8988T (cell line): ENCODE measurements at places on chromosomes 4 and X.

DNA sequence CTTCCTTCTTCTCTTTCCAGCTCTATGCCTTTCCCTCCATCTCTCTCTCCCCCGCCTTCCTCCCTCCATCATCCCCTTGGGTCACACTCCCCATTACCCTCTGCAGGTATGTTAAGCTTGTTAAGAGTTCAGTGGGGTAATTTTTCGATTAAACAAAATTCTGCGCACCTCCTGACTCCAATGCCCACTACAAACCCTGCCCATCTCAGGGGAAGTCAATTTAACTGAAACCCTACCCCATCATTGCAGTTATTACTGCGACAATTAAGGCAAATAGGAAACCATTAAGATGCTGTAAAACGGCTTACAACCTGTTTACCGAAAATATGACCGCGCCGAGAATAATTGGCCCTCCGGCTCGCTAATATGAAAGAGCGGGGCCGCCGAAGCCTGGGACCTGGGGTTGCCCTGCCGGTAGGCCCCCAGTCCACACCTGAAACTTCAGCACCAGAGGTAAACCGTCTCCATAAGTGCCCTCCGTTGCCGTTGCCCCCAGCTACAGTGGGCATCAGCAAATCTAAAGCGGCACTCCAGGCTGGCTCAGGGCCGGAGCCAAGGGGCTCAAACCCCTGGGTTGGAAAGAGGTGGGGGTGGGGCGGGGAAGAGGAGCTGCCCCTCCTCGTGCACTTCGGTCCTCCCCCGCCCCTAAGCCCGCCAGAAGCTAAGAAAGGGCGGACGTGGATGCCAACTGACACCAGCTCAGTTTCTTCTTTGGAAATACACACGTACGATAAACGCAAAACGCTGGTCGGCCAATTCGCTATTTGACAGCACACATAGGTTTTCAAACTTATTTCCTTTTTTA is 4.8 kb downstream of the ARX start:
- DNase-seq: no peak

DNA sequence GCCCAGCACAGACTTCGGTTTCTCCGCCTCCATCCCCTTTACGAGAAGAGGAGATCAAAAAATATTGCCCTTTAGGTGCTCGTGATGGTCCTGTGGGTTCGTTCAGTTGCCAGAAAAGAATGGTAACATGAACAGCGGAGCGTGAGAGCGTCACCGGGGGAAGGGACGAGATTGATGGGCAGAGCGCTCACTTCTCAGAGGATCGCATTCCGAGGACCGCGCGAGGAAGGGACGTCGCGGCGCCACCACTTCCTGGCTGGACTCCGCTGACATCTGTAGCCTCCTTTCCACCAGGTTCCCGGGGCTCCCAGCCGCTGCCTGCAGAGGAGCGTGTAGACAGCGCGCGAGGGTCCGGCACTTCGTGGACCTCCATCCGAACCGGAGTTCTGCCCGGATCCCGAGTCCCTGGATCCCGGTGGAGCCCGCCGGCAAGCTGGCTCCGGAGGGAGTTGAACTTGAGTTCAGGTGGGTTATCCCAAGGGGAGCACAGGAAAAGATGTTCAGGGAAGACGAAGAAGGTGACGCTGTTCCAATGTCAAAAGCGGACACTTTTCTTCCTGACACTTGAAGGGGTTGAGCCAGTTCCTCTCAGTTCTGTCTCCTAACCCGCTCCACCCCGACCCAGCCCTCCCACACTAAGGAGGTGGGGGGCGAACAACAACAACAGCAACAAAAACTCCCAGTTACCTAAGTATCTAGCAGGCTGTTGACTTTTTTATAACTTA is 484 bp downstream of the GALNTL6 start:
- no peak for DNase-seq

- DNase-seq: no peak
Observed at GRCh38 chr4:154476232-154476631, 15.4 kb downstream of the DCHS2 start.

GRCh38 chr4:82642331-82642730 is 80.5 kb upstream of the TMEM150C start:
- no peak for DNase-seq

DNA sequence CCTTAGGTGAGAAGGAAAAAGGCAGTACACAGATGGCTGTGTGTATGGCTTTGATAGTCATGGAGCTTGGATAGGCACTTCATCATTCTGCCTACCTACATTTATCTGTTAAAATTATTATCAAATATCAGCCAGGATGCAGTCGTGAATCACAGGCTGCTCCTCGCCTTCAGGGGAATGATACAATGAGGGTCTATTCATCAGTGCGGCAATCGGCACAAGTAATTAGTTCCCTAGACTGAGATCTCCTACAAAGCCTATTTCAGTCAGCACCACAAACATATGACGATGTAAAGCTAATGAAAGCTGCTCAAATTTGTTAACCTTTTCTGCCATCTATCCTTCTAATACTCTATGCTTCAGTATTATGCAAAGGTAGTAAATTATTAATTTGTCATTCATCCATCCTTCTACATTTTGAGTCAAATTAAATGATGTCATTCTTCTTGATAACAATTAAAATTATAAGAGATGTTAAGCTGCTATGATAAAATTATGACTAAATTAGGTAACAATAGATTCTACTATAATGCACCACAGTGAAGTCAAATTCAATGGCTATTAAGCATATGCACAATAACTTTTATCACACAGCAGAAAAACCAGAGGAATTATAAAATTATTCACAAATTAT is 19.0 kb downstream of the MAB21L2 start:
- no peak for DNase-seq

DNA sequence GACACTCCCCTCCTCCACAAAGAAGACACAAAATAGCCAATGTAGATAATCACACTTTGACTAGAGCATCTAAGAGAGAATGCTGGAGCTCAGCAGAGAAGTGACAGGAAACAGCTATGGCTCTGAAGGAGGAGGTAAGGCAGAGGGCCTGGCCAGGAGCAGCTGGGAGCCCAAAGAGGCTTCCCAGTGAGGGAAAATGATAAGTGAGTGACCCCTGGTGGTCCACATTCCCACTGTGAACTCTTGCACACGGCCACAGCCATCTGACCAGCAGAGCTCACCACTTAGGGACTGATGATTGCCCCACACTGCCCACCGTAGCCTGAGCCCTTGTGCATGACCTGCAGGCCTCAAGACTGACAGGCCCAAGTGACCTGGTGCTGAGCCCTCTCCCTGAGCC is 162.7 kb upstream of the GALNTL6 start:
- no peak for DNase-seq

DNA sequence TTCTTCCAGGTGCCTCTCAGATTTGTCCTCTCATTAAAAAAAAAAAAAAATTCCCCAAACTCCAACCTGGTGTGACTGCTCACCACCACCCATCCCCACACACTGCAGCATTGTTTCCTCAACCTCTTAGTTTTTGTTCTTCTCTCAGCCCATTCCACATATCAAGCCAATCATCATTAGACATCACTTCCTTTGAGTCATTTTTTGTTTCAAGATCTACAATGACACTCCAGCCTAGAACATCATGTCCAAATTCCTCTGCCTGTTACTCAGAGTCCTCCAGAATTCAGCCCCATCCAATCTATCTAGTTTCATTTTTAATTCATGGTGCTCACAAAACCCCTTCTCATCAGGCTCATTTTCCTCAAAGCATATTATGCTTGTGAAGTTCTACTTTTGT is 262.5 kb upstream of the TEX13A start:
- DNase-seq: no peak

GRCh38 chr4:86876894-86877685 is 15.1 kb downstream of the C4orf36 start:
- no peak for DNase-seq

- DNase-seq: no peak
Observed at GRCh38 chr4:173878701-173879100, 348.7 kb upstream of the HAND2 start.

DNA sequence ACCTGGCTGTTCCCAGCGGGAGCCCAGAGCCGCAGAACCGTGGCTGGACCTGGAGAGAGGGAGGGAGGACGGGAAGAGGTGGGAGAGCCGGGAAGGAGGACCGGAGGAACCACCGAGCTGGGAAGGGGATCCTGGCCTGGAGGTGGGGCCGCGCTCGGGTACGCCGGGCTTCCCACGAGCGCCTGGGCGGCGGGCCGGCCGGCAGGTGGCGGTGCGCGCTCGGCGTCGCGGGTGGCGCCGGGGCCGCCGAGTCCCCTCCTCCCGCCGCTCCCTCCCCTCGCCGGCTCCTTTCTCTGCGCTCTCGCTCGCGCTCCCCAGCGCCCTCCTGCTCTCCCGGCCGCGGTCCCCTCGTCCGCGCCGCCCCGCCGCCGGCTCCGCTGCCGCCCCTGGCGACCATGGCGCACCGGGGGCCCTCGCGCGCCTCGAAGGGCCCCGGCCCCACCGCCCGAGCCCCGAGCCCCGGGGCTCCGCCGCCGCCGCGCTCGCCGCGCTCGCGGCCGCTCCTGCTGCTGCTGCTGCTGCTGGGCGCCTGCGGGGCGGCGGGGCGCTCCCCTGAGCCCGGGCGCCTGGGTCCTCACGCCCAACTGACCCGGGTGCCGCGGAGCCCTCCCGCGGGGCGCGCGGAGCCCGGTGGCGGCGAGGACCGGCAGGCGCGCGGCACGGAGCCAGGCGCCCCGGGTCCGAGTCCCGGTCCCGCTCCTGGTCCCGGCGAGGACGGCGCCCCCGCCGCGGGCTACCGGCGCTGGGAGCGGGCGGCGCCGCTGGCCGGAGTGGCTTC is at the start of gene SORCS2:
SORCS2 (plus strand) TSS at position 287 of the 778 bp plus-strand sequence.
- peak; percentile 89 for DNase-seq

DNA sequence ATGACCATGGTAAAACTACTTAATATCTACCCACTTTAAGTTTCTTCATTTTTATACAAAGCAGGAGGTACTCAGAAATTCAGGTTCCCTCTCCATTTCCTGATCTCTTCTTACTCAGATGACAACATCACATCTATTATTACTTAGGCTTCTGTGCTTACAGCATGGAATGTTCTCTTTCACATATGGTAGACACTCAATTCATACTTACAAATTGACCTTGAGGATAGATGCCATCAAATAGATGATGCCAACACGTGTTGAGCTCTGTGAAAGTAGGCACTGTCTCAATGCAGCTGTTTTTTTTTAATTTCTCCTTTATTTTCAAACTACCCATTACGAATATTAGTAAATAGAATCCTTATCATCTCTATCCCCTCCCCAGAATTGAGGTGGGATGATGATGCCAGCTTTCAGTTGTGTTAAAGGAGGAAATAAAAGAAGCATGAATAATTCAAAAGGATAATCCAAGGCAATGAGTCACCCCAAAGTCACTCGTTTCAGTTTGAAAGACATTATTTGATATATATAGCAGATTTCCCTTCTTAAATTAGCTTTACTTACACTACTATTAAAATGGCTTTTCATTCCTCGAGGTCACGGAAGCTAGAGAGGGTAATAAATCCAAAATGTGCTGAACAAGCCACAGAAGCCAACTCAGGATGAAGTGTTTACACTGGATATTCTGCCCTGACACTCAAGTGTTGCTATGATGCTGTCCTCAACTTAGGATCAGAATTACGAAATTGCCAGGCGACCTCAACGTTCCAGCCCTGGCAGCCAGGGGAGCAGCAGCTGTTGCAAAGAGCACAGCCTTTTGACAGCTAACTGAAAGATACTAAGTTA is 124.2 kb upstream of the EOLA2 start:
- DNase-seq: no peak

DNA sequence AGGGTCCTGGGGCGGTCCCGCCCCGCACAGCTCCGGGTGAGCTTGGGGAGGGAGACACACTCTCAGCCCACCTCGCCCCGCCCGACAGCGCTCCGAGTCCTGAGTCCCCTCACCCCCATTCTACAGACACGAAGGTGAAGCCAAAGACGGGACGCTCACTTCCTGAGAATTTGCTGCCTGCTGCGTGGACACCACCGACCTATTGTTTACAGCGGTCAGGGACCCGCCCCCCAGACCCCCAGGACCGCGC is 796 bp upstream of the ZNF141 start:
- no peak for DNase-seq

DNA sequence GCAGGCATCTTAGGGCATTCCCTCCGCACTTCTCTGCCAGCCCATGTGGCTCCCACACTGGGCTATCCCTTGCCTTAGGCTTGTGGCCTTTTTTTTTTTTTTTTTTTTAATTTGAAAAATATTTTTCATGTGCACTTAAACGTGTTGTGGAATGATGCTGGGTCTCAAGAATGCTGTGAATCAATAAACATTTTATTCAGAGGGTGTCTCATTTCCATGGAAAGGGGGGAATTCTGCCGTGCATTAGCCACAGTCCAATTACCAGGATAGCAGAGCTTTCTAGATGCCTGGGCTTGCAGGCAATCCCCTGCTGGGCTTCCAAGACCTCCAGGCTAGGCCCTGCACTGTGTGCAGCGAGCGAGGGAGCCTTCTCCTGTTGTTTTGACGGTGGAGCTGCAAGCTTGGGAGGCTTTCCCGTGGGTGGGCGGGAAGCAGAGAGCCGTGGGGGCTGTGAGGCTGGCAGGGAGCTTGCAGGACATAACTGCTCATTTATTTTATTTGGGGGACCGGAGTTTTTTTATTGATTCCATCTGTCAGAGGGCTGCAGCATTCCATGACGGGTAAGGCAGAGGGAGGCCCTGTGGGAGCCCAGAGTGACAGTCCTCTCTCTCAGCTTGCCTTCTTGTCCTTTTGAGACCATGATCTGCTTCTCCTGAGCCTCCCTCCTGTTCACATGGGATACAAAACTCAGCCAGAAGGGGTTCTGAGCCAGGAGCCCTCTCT is 2.6 kb upstream of the CPZ start:
- peak; percentile 35 for DNase-seq

DNA sequence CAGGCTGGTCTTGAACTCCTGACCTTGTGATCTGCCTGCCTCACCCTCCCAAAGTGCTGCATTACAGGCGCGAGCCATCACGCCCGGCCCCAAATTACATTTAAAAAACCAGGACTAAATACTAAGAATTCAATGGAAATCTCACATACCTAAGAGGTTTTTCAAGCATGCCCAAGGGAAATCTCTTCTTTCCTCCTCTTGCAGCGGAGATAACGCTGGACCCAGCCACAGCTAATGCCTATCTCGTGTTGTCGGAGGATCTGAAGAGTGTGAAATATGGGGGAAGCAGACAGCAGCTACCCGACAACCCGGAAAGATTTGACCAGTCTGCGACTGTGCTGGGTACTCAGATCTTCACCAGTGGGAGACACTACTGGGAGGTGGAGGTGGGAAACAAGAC is 7.4 kb downstream of the TRIML1 start:
- DNase-seq: no peak

GRCh38 chrX:49186125-49187027 is at the start of gene PRICKLE3:
PRICKLE3 (minus strand) TSS chrX:49186373; CDS start chrX:49186297, 76 bp downstream.
- peak; percentile 67 for DNase-seq
